ENCODE measurements at places on chromosomes 7 and 10.

DNA sequence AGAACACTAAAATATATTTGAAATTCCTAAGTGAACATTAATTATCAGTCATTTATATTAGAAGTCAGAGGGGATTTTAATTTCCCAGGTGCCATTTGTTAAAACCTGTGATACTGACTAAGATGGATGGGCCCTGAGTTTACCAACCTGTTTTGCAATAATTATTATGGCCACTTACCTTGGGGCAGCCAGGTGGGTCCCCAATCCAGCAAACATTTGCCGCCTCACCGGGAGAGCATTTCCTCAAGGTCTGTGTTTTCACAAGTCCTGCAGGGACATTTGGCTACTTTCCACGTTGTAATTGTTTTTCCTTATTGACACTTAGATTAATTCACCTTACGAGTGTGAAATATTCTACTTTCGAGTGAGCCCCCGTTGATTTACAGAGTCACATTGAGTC lies 251.2 kb upstream of the PPP2R2D start:
- no peak for DNase-seq

- no peak for DNase-seq
Measured at GRCh38 chr7:12234334-12234865, 23.3 kb downstream of the TMEM106B start.

GRCh38 chr10:132787495-132788179 lies 1.7 kb upstream of the NKX6-2 start:
- no peak for DNase-seq

DNA sequence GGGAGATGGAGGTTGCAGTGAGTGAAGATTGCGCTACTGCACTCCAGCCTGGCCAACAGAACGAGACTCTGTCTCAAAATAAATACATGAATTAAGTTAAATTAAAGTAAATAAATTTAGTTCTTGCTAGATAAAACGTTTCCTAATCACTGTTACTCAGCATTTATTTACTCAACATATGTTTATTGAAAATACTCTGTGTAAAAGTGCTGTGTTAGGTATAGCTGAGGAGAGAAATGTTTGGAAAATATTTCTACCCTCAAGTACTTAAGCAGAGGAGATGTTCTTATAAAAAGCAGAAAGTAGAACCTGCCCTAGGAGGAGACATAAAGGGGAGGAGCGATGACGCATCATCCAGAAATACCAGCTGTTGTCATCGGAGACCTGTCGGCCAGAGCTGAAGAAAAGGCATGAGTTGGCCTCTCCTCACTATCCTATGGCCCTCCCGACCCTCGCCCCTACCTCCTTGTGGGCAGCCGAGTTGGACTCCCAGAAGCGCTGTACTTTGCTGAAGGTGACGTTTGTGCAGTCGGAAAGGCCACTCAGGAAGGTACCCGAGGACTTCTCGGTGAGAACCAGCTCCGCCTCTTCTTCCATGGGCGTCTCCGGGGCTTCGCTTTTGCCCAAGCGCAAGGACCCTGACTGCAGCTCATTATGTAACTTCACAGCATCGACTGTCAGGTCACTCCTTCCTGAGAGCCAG lies 1.1 kb downstream of the RRP12 start:
- DNase-seq = peak; percentile 80

DNA sequence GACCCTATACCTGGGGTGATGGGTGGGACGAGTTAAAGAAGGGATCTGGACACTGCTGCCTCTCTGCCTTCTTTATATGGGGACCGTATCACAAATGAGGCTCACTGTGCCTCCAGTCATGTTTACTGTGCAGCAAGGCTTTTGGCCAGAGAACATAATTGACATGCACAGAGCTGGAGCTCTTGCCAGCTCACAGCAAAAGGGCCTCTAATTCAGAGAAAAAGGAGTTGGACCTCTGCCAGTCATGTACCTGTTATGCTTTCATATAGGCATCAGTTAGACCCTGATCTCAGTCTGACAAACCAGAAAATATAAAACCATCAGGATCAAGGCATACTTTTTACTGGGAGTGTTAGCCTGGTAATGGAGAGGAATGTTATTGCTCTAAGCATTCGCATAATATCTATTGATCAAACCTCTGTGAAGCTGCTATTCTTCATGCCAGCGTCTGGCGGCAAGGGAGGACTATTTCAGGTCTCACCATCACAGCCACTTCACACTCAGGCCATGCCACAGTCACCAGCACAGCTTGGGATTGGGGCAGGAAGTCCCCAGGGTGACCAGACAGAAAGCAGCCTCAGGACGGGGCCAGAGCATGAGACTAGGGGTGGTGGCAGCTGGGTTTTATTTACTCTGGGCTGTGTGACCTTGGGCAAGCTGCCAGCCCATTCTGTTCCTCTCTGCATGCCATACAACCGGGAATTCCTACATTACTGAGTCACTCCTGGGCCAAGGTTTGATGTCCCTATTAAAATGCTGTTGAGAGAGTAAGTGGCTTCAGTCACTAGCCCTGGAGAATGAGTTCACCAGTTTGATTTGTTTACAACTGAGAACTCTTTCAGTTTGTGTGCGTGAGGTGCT lies 90.1 kb downstream of the NPSR1 start:
- peak; percentile 99 for DNase-seq

DNA sequence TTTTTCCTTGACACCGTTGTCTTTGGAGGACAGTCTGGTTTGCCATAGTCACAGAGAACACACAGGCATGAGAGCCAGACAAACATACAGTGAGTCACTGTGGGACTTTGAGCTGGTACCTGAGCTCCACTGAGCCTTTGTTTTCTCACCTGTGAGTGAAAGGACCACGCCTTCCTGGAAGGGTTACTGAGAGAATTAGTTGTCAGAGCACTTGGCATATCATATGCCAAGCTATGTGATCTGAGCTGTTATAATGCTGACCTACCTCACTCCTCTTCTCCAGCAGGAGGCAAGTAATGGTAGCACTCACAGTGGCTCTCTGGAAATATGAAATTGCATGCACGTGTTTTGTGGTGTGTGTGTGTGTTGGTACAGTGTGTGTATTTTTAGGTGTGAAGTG lies 59.7 kb downstream of the CXCL12 start:
- peak; percentile 80 for DNase-seq

DNA sequence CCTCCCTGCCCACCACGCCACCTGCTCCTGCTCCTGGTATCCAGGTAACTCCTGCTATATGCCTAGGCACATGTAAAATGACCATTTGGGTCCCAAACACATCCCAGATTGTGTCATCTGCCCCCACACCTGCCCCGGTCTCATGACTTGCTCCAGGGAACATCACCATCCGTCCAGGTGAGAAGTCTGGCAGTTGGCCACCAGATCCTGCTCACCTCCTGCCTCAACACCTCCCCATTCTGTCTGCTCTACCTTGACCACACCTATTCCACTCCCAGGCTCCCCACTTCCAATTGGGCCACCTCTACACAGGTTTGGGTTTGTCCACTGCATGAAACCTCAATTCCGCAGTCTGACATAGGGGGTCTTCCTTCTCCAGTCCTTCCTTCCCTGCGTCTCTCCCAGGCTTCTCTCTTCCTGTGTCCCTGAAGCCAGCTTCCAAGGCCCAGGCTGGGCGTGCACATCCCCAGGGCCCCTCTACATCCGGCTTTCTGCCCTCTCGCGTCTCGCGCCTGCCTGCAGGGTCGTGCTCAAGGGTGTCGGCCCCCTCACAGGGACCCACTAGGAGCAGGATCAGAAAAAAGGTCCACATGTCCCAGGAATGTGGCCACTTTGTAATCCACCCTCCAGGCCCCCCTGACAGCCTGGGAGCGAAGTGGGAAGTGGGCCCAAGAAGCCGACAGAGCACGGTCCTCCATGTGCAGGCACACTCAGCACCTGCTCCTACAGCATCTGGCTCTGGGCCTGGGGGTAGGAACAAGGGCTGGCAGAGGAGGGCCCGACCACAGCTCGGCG lies 49.3 kb upstream of the DAGLB start:
- DNase-seq = no peak

GRCh38 chr7:30074422-30075030 lies 46.3 kb downstream of the PLEKHA8 start:
- DNase-seq = peak; percentile 72

DNA sequence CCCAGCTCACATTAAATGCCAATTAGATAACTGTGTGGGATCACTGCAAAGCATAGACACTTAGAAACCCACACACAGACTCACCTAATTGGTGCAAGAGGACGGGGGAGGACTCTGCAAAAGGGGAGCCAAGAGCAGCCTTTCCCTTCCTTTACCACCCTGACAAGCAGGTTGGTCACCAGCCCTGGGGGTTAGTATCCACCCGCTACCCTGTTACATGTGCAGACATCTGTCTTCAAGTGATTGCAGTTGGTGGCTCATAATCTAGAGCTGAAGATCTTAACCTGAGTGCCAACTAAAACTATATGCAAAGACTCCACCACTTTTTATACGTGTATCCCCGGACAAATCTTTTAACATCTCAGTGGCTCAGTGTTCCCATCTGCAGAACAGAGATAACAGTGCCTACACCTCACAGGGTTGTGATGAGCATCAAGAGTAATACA lies 56.9 kb downstream of the SORBS1 start:
- DNase-seq = no peak

GRCh38 chr10:71638064-71638821 lies 81.3 kb downstream of the C10orf105 start:
- peak; percentile 72 for DNase-seq

DNA sequence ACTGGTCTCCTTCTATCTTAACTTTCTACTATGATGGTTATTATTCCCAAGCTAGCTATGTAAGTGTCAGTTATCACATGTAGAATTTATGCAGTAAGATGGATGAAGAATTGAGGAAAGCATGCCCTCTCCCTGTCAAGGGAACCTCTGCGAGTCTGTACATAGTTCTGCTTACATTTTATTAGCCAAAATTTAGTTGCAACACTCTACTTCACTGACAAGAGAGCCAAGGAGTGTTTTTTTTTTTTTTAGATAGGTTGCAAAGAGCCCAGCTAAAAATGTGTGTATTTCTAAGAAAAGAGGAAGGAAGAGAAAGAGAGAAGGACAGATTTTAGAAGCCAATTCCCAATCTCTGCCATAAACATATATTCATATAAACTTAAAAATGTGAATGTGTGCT lies 357.7 kb upstream of the LRRN3 start:
- DNase-seq = no peak

- no peak for DNase-seq
Measured at GRCh38 chr10:105001269-105001668, 360.2 kb downstream of the SORCS3 start.

DNA sequence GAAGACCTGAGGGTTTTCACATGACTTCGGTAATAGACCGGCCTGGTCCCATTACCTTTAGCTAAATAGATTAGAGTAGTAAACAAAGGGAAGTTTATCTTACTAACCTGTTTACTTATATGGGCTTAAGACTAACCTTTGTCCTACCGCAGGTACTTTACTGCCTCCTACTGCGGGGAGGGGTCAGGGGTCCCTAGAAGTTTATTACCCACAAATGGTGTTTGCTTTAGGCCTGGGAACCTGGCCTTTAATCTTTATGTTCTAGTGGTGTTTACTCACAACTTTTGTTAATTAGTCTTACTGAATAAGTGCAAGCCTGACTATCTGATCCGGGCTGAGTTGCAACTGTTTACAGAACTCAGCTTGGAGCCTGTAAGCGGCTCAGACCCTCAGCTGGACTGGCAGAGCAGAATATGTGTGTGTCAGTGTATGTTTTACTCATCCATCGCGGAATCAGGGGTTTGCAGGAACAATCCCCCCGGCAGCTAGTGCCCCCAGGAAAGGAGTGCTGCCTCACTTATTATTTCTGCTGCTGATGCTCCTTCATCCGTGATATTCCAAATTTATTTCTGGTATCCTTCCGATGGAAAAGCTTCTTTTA lies 578.9 kb upstream of the SEMA3D start:
- no peak for DNase-seq

DNA sequence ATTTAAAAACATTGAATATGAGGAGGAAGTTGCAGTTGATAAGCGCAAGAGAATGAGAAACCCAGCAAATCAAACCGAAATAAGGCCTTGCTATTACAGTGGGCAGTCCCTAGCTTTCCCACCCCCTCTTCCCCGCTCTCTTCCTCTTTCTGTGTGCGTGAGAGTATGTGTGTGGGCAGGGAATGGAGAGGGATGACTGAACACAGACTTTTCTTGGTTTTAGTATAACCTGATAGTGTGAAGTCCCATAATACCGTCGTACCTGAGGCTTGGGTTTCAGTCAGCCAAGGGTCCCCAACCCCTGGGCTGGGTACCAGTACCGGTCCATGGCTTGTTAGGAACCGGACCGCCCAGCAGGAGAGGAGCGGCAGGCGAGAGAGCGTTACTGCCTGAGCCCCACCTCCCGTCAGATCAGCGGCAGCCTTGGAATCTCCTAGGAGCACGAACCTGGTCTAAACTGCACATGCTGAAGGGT lies 255.3 kb downstream of the CELF2 start:
- DNase-seq = no peak

DNA sequence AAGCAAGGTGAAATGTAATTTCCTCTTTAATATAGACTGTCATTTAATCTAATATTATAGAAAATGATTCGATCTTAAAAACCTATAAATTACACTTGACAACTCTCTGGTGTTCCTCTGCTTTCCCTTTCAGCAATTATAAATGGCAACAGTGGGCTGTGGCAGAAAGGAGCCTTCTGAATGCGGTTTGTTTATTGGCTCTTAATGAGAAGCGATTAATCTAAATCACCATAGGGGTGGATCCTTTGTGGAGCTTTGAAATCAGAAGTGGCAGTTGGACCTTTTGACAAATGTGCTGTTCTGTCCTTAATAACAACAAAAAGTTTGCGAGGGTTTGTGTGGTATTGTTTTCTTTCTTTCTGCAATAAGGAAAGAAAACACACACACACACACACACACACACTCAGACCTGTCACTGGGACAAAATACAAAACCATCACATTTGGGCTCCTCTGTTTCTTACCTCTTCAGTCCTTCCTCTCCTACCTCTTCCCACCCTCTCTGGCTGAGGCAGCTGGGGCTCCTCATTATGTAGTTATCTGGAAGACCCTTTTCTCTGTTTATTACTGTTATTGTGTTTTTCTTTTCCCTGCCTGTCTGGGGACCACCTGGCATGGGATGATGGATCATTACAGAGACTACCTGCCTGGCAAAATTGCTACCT lies 316.2 kb downstream of the SORCS3 start:
- DNase-seq = no peak

DNA sequence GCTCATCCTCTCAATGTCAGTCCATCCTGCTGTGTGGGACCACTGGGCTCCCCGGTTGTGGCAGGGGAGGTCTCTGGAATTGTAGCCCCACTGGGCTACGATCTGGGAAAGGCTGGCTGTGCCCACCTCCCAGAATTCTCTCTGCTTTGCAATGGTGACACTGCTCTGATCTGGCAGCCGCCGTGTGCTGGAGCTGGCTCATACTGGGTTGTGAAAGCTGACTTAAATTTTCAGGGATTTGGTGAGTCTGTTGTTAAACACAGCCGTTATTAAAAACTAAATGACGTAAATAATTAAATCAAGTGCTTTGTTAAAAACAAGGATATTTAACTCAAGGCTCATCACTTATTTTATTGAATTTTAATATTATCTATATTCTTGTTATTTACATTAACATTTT lies 160.0 kb downstream of the TAX1BP1 start:
- no peak for DNase-seq

GRCh38 chr10:90621577-90621976 lies 236.3 kb downstream of the HTR7 start:
- DNase-seq = peak; percentile 31

DNA sequence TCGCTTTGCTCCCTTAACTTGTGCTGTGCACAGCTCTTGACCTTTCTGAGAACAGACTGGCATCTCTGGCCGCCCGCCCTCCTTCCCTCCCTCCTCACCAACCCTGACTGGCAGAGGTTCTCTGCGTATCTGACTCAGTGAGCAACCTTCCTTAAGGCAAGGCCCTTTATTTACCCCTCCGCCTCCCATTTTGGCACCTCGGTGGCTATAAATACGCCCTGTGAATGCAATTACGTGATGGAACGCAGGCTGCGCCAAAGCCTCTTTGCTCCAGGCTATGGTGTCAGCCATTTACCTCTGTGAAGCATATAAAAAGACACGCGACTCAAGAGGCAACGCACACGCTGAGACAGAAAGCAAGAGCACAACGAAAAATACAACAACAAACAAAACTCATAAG lies 764.3 kb downstream of the SUGCT start:
- no peak for DNase-seq
